ENCODE measurements at places on chromosomes 1 and 21. TPM values are rescaled to one million over a fixed set of nuclear protein-coding genes. Genes with fewer than 3 reads are reported as not detected.

GRCh38 chr21:36765229-36765628 lies 66.3 kb downstream of the SIM2 start:
- peaks cover 5% of the 10 kb centered on the region for H3K4me1 ChIP-seq
- no peaks in the 10 kb centered on the region for H3K36me3 ChIP-seq
- no peak overlapping the region for H3K4me3 ChIP-seq
- no peaks in the 10 kb centered on the region for H3K27me3 ChIP-seq

Gene UTS2
- total RNA-seq: not detected

- no peak overlapping the region for H3K4me3 ChIP-seq
- H3K27ac ChIP-seq: peak overlapping the region; percentile 28
- no peaks in the 10 kb centered on the region for H3K27me3 ChIP-seq
- H3K4me1 ChIP-seq: no peaks in the 10 kb centered on the region
- H3K36me3 ChIP-seq: no peaks in the 10 kb centered on the region
Measured at GRCh38 chr1:230502306-230502705, 76.2 kb upstream of the PGBD5 start.

- peaks cover 40% of the 10 kb centered on the region for H3K27me3 ChIP-seq
- DNase-seq: peak; percentile 56
- no peaks in the 10 kb centered on the region for H3K36me3 ChIP-seq
- H3K4me3 ChIP-seq: no peak within 1 kb of the TSS
- no peak within 1 kb of the TSS for H3K27ac ChIP-seq
Measured at GRCh38 chr1:17307946-17308345, at the start of gene PADI4. Gene PADI4 (plus strand): TSS chr1:17308197. CDS start chr1:17308223, 26 bp downstream.

- no peaks in the 10 kb centered on the region for H3K27me3 ChIP-seq
- no peaks in the 10 kb centered on the region for H3K4me1 ChIP-seq
- no peaks in the 10 kb centered on the region for H3K36me3 ChIP-seq
- DNase-seq: no peak
- H3K27ac ChIP-seq: no peak overlapping the region
- H3K4me3 ChIP-seq: no peak overlapping the region
Measured at GRCh38 chr1:194300776-194301175, 1114.4 kb upstream of the B3GALT2 start.

Gene TFAP2E
- 2.2 TPM for total RNA-seq
